Posterior vena cava (tissue), 2 donors: ENCODE measurements at places on chromosomes 5 and 9. TPM values are rescaled to one million over a fixed set of nuclear protein-coding genes. Genes with fewer than 3 reads are reported as not detected.

PRLR gene
- total RNA-seq, result 0.86 TPM

DNA sequence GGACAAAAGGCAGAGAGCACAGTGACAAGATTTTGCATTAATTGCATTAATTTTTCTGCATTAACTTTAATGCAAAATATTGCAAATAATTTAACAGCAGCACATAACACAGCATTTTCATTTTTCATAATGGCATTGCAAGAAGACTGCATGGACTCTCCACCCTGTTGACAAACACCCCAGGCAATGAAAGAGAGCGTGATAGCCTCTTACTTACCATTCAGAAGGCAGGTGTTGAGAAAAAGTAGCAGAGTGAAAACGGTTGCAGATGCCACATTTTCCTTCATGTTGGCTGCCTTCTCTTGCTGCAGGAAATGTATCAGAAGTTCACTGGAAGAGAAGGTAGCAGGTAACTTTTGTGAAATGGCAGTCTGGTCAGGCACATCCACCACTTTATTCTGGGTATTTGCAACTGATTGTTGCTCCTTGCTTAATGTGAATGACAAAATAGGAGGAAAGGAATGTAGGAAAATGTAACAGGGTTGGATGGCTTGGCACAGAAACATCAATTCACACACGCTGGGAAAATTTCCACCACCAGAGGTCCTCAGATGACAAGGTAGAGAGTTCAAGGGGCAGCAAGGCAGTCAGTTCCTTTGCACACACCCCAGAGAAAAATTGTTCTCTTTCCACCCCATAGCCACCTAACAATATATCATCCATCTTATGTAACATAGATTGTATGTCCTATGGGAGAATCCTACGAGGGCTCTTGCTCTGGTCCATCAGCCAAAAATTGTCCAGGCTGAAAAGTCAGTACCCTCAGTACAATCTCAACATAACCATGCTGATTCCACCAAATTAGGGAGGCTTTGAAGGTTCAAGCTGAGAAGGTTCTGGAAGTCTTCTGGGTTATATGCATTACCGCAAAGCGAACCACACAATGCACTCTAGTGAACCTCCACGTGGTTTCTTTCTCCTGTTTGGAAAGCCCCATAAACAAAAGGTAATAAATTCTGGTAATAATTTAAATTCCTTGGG is 41.9 kb upstream of the AGXT2 start:
- no peak for DNase-seq

DNA sequence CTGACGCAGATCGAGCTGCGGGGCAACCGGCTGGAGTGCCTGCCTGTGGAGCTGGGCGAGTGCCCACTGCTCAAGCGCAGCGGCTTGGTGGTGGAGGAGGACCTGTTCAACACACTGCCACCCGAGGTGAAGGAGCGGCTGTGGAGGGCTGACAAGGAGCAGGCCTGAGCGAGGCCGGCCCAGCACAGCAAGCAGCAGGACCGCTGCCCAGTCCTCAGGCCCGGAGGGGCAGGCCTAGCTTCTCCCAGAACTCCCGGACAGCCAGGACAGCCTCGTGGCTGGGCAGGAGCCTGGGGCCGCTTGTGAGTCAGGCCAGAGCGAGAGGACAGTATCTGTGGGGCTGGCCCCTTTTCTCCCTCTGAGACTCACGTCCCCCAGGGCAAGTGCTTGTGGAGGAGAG is 4.6 kb upstream of the PHYHD1 start:
- DNase-seq, result peak; percentile 91

DNA sequence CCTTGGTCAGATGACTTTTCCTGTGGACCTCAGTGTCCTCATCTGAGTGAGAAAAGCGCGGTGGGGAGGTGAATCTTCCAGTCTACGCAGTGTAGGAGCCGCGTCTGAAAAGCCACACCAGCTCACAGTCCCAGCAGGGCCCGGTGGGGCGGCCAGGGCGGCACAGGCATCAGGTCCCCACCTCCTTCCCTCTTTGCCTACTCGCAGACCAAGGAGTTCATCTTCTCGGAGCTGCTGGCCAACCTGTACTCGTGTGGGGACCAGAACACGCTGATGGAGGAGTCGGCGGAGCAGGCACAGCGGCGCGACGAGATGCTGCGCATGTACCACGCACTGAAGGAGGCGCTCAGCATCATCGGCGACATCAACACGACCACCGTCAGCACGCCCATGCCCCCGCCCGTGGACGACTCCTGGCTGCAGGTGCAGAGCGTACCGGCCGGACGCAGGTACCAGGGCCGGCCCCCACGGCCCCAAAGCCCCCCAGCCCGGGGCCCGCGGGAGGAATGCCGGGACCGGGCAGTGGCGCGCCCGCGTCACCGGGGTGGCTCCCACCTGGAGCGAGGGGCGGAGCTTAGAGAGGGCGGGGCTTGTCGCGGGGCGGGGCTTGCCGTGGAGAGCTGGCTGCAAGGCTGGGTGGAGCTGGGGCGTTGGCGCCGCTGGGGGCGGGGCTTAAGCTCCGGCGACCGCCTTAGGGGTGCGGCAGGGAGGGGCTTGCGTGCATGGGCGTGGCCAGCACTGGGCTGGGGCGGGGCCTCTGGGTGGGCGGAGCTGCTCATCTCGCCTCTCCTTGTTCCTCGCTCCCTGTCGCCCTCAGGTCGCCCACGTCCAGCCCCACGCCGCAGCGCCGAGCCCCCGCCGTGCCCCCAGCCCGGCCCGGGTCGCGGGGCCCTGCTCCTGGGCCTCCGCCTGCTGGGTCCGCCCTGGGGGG is 25.6 kb downstream of the GOLGA2 start:
- peak; percentile 96 for DNase-seq

DNA sequence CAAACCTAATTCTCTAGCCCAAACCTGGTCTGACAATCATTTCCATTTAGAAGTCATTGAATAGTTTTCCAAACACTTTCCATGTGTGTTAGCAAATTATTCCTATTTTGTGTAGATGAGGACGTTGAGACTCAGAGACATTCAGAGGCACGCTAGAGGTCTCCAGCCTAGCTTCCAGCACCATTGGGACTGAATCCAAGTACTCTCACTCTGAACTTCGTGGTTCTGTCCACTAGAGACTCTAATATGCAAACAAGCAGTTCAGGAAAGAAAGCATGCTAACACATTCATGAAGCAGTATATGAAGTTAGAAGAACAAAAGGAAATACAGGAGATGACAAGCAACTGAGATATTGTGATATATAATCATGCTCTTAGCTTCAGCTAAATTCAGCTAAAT is 354.8 kb downstream of the NTRK2 start:
- no peak for DNase-seq
